ENCODE measurements at places on chromosomes 13 and 19. TPM values are rescaled to one million over a fixed set of nuclear protein-coding genes. Genes with fewer than 3 reads are reported as not detected.

Gene UHRF1
- 0.58 TPM for total RNA-seq

Gene PRKCG
- not detected for total RNA-seq

Gene IGFL3
- total RNA-seq = not detected

Gene PRR19
- not detected for total RNA-seq

Gene HSPB6
- 25.0 TPM for total RNA-seq

Gene SMIM44
- not detected for total RNA-seq

Measured in stomach (tissue), 19 donors.